Iris pigment epithelial cell (primary cell): ENCODE measurements at places on chromosomes 5 and 9.

DNA sequence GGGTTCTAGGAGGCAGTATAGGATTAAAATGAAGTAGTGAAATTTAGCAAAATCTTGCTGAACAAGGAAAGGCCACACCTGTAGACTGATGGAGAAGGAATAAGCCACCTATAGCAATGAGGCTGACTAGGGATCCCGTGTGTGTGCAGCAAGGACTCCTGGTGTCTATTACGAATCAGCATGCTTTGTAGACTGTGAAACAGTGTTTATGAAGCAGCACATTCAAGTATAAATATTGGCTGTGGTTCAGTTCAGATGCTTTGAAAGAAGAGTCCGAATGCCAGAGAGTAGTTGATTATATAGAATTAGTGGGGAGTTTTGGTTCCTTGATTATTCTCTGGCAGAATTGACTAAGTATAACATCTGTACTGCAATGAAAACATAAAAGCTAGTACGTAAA lies 41.8 kb downstream of the CAST start:
- DNase-seq = peak; percentile 56

GRCh38 chr5:154394307-154394706 lies 51.5 kb upstream of the SAP30L start:
- DNase-seq = no peak

GRCh38 chr5:167592114-167592513 lies 699.3 kb upstream of the WWC1 start:
- no peak for DNase-seq

DNA sequence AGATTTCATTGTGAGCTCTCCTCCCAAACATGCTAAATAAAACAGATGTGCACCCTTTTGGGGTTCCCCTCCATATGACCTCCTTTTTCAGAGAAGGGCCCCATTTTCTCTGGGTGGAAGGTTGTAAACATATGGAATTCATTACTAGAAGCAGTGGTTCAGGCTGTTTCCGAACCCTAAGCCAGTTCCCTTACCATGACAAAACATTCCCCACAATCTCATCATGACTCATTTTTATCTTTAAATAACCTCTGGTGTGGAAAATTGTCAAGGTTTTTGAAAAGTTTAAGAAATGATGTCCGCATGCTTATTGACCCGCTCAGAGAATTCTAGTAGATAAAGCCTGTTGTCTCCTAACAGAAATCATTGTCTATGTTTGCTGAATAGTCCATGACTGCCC lies 127.3 kb upstream of the PIK3R1 start:
- DNase-seq = peak; percentile 90

DNA sequence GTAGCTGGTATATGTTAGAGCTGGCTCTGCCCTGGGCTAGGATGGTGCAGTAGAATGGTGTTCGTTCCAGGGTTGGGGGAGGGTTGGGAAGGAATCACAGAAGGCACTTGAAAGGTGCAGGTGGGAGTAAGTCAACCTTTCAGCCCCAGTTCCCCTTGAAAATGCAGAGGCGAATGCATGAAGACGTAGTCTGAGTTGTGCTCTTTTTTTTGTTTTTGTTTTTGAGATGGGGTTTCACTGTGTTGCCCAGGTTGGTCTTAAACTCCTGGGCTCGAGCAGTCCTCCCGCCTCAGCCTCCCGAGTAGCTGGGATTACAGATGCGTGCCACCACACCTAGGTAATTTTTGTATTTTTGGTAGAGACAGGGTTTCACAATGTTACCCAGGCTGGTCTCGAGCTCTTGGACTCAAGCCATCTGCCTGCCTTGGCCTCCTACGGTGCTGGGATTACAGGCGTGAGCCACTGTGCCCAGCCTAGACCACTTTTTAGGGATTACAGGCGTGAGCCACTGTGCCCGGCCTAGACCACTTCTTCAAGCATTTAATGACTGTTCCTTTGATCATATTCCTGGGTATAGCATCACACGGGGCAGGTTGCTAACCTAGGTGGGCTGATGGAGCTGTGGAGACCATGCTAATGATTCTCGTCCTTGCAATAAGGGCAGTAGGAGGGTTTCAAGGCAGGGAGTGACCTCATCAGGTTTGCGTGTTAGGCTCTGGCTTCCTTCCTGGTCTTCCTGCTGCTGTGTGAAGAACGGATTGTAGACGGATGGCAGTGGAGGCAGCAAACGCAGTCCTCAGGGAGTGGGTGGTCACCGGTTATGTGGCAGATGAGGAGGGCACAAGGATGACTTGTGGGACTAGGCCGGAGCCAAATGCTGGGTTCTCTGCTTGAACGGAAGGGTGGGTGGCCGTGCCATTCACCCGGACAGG lies 13.7 kb downstream of the EHMT1 start:
- peak; percentile 19 for DNase-seq

DNA sequence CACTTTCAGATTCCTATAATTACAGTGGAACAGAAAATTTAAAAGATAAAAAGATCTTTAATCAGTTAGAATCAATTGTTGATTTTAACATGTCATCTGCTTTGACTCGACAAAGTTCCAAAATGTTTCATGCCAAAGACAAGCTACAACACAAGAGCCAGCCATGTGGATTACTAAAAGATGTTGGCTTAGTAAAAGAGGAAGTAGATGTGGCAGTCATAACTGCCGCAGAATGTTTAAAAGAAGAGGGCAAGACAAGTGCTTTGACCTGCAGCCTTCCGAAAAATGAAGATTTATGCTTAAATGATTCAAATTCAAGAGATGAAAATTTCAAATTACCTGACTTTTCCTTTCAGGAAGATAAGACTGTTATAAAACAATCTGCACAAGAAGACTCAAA lies 29.5 kb downstream of the ZFYVE16 start:
- DNase-seq = no peak
